ENCODE measurements at places on chromosomes 16 and 17. TPM values are rescaled to one million over a fixed set of nuclear protein-coding genes. Genes with fewer than 3 reads are reported as not detected.
A peak's percentile ranks its signal among the peaks of the same experiment; 100 is the strongest.

- peak; percentile 72 for DNase-seq
Observed at GRCh38 chr17:43517615-43518386, 28.3 kb downstream of the ETV4 start.

GRCh38 chr17:8745586-8746500, 1.2 kb upstream of the CCDC42 start:
- peak; percentile 62 for DNase-seq

DNA sequence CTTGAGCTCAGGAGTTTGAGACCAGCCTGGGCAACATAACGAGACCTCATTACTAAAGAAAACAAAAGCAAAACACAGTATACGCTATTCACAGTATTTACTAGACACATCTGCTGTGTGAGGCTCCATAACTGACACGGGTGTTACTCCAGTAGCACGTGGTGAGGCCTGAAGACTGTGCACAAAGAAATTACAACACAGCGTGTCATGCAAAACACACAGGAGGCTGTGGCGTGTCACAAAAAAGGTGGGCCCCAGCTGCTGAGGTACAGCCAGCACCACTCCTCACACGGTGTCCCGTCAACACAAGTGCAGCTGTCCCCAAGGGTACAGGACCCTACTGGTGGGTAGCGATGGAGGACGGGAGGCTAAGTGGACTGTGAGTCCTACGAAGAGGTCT, 2.7 kb downstream of the CYBC1 start:
- no peak for DNase-seq

DNA sequence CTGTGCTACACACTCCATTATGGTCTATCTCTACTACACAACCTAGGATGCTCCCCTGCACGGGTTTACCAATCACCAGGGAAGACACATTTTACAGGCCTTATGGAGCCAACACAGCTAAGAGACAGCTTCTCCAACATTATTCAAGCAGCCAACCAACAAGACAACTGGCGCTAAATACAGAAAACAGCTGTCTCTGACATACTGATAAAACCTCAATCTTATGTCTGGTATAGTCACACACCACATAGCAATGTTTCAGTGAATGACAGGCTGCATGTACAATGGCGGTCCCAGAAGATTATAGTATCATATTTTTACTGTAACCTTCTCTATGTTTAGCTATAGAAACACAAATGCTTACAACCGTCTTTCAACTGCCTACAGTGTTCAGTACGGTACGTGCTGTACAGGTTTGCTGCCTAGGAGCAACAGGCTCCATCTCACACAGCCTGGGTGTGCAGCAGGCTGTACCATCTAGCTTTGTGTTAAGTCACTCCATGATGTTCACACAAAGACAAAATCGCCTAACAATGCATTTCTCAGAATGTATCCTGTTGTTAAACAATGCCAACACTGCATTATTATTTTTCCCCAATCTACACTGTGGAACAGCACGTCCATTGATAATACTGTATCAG, 10.9 kb downstream of the USP22 start:
- DNase-seq = no peak

The DHX58 gene
- 6.4 TPM for total RNA-seq
